Stimulated activated CD4-positive, alpha-beta T cell treated with anti-CD3 and anti-CD28 coated beads, Interleukin-15, amount 100 ng/mL, for 24 hours (primary cell): ENCODE measurements at places on chromosomes 12 and 14.

DNA sequence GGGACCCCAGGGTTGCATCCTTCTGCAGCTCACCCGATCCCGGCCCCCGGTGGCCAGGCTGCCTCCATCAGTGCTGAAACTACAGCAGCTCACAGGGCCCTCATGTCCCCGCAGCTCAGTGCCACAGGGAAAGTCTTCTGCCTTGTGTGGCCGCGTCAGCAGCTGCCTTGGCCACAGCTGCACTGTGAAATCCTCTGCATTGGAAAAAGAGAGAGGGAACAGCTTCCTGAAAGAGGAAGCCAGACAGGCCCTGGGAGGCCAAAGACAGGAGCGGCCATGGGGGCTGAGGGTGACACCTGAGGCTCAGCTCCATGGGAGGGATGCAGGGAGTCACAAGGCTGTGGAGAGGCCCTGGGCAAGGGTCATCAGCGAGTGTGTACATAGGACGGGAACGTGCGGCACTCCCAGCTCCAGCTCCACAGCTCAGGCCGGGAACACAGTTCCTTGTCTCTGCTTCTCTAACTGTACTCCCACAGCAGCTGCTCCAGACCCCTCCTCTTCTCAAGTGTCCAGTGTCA lies 32.7 kb downstream of the PARP2 start:
- no peak for DNase-seq

- no peak for DNase-seq
Measured at GRCh38 chr14:51504669-51505068, 147.0 kb upstream of the FRMD6 start.

DNA sequence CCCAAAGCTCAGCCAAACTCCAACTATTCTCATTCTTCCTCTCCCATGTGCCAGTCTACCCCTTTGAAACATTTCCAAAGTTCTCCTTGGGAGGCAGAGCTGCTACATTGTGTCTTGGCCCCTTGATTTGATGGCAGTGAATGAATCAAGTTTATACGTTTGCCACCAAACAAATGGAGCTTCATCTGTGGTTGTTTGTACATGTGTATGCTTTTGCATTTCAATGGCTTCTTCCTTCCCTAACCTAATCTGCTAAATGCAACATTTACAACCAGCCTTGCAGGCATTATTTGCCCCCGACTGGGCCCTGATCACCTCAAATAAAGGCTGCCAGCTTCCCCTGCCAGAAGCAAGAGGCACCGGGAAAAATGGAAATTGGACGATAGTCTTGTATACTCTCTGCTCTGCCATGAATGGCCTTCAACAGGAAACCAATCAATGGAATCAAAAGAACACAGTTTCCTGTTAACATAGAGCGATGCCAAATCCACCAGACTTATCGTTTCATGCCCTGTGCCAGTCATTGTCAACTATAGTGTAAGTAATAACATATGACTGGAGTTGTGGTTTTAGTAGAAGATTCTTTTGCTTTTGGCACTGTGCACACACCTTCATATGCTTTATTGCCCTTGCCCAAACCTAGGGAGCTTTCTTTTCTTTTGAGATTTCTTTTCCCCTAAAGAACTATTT lies 97.8 kb downstream of the TMEM30B start:
- DNase-seq: no peak

DNA sequence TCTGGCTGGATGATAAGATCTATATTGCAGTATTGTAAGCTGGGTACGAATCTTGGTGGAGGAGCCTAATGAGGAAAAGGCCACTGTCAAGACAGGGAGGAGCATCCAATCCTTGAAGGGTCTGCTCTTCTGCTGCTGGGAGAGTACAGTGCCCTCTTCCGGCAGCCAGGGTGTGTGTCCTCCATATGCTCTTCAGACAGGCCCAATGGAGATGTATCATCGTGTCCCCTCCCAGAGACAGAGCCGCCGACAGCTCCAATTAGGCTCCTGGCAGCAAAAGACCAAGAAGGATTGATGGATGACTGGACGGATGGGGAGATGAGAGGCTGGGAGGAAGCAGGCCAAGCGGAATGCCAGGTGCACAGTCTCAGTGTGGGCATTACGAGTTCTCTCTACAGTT lies 51.6 kb upstream of the PIWIL1 start:
- no peak for DNase-seq

DNA sequence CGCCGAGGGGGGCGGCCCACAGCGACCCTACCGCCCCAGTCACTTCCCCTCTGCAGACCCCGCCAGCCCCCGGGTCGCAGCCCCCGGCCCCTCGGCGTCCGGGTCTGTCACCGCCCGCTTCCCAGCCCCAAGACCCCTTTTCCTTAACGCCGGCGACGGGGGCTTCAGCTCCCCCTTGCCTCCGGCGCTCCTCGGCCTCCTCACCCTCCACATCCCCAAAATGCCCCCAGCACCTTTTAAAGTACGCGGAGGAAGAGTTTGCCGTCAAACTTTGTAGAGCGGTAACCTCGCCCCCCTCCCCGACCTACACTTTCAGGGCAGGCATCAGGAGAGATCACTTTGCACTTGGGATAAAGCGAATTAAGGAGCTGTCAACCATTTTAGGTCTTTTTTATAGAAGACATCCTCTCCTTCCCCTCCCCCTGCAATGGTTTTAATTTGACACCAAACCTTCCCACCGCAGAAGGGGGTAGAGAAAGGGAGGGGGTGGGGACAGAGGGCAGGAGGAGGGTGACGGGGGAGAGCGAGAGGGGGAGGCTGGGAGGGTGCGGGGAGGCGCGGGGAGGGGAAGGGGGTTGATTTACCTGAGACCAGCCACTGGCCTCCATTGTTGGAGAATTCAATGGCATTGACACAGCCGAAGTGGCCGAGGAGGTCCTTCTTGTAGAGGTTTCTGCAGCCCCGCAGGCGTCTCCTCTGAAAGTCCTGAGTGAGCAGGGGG lies 578 bp downstream of the DCAF5 start:
- DNase-seq: peak; percentile 54

DNA sequence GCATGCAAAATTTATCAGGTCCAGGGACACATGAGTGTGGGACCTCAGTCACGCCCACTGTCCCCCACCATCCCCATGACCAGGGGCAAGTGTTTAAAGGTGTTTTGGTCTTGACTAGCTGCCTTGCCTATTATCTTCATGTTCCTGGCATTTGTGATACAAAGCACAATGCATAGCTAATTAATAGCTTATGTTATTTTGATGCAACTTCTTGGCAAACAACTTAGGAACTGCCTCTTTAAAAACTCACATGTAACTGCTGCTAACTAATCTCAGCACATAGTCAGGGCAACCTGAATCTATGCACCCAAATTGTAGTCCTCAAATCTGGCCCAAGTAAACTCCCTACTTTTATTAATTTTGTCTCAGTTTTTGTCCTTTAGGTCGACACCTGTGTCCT lies 7.4 kb upstream of the OR6J1 start:
- no peak for DNase-seq

GRCh38 chr12:121712461-121713256 lies at the start of gene TMEM120B:
Gene TMEM120B (plus strand): TSS chr12:121712752. CDS start chr12:121712896, 144 bp downstream.
- DNase-seq: peak; percentile 85

DNA sequence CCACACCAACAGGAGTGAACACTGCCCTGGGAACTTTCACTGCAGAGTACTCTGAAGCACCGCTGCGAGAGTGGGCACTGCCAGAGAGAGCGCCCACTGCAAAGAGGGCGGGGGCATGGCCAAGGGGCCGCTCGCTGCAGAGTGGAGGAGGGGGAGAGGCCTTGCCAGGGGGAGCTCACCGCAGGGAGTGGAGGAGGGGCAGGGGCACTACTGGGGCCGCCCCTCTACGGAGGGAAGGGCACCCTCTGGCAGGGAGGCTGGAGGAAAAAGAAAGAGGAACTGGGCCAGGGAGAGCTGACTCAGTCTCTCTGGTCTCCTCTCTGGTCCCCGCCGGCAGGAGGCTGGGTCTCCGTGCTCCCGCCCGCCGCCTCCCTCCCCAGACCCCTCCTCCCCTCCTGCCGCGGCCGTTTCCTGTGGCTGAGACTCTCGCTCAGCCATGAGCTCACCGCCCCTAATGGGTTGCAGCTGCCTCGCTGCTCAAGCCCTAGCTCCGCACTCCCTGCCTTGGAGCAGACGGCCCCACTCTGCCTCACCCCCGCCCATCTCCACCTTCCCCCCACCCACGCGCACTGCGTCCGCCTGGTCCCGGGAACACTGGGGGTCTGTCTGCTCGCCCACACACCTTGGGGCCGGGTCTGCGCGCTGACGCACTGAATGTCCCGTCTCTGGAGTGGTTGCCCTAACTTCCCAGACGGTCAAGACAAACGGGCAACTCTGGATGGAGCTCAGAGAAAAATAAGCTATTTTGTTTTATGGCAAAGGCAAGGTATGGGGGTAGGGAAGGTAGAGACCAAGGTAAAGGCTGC lies 1.3 kb downstream of the ARHGEF40 start:
- DNase-seq: peak; percentile 74

GRCh38 chr14:96806836-96807235 lies 9.7 kb downstream of the VRK1 start:
- no peak for DNase-seq

DNA sequence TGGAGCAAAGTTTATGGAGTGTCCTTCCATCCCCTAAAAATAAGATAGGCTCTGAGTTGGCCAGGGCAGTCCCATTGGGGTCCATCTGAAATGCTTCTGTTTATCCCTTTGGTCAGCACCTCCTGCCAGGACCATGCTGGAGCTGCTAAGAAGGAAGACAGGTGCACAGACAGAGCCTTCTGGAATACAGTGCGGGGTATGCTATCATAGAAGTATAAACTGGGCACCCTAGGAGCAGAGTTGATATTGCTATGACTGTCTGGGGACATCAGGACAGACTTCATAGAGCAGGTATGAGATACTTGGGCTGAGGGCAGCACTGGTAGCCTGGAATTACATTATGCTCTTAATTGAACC lies 170.4 kb upstream of the HIF1A start:
- no peak for DNase-seq

- no peak for DNase-seq
Measured at GRCh38 chr12:57126561-57126960, 1.7 kb upstream of the LRP1 start.

DNA sequence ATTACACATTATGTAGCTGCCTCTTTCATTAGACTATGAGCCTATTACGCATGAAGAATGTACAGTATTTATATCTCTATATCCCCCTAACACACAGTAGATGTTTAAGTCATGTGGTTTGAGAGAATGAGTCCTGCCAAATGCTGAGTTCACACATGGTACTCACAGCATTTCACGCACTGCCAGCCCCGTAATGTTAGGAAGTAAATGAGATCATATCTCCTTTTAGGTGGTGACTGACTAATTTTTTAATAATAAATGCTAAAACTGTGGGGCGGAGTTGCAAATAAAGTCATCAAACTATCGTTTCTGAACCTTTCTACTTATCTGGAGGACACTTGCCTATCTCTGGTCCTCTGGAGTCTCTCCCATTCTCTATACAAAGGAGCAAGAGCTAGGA lies 343.8 kb downstream of the ADAMTS20 start:
- no peak for DNase-seq
